ENCODE measurements at places on chromosomes 12 and 14.

- peak; percentile 77 for DNase-seq
Observed at GRCh38 chr12:4518106-4518728, 20.5 kb upstream of the RAD51AP1 start.

DNA sequence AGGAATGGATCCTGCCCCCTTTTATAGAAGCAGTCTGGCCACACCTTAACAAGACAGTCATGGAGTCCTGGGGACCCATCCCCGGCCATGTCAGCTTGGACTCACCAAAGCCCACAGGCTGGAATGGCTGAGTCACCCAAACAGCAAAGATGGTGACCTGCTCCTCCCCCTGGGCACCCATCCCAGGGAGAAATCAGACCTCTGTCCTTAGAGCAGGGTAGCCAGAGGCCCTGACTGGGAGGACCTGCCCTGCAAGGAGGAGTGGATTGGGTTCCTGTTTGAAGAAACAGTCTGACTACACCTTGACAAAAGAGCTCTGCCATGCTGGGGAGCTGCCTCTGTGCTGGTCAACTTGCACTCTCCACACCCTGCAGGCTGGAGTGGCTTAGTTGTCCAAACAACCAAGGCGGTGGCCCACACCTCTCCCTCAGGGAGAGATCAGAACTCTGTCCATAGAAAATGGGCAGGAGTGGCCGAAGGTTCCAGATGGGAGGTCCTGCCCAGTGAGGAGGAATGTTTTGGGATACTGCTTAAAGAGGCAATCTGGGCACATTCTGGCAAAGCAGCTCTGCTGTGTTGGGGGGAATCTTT, 16.6 kb downstream of the MGP start:
- peak; percentile 85 for DNase-seq

GRCh38 chr12:65867394-65867793, 43.1 kb downstream of the HMGA2 start:
- DNase-seq = peak; percentile 72

- DNase-seq = peak; percentile 6
Observed at GRCh38 chr12:74538491-74539258, 1.0 kb downstream of the ATXN7L3B start.

GRCh38 chr12:97274386-97274785, 188.2 kb upstream of the RMST start:
- DNase-seq = no peak

DNA sequence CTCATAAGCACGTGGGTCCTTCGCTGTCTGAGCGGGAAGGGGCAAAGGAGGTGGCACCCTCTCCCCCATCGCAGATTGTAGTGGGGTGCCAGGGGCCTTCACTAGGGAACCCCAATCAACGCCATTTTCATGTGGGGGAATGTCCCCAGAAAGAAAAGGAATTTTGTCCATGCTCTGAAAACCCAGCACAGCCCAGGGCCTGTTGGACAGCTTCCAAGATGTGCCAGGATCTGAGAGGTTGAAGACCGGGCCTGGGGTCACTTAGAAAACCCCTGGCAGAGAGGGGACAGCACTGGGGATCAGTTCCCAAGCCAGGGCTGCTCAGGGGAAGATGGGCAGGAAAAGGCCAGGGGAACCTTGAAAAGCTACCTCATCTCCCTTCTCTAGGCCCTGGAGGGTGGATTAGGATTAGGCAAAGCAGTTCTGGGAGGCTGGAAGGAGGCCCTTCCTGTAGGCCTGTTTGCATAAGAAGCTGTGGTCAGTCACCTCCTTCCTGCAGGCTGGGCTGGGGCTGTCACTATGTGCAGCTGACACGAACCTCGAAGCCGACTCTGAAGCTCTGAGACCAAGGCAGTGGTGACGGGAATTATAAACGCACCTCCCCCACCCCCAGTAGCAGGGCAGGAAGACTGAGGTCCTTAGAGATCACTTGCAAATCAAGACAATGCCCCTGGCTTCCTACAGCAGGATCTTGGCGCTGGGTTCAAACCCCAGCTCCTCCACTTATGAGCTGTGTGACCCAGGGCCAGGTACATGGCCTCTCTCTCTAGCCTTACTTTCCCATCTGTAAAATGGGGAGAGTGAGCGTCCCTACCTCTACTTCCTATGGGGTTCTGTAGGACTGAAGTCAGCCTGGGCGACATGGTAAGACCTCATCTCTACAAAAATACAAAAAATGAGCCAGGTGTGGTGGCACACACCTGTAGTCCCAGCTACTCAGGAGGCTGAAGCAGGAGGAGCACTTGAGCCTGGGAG, 29.0 kb downstream of the TESC start:
- DNase-seq = no peak

DNA sequence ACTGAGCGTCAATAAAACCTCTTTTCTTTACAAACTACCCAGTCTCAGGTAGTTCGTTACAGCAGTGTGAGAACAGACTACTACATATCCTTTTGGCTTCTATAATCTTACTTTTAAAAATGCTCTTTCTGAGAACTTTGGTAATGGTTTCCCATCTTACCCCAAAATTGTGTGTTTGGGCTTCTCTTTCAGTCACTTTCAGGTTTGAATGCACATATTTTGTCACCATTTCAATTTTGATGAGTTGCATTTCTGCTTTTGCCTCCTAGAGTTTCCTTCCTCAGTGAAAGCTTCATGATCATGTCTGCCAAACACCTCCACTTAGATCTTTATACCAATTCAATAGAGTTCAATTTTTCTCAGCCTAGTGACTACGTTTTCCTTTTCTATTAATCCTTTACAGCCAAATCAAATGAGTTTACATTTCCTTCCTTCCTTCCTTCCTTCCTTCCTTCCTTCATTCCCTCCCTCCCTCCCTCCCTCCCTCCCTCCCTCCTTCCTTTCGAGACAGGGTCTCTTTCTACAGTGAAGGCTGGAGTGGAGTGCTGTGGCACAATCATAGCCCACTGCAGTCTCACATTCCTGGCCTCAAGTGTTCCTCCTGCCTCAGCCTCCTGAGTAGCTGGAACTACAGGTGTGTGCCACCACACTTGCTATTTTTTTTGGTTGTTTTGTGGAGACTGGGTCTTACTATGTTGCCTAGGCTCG, 124.9 kb downstream of the BCAT1 start:
- DNase-seq = no peak

DNA sequence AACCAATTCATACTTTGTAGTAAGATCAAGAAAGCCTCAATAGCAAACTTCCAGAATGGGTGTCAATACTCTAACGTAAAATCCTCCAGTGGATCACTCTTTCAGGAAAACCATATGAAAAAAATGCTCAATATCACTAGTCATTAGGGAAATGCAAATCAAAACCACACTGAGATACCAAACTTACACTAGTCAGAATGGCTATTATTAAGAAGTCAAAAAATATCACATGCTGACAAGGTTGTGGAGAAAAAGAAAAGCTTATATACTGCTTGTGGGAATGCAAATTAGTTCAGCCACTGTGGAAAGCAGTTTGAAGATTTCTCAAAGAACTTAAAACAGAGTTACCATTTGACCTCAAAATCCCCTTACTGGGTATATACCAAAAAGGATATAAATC, 49.5 kb upstream of the ATXN7L3B start:
- DNase-seq = no peak
